ENCODE measurements at places on chromosomes 12 and 14.

GRCh38 chr14:60679566-60680258, 30.4 kb upstream of the SIX1 start:
- DNase-seq, result no peak

- peak; percentile 32 for DNase-seq
These were observed 18.0 kb upstream of the NT5DC3 start for GRCh38 chr12:103858953-103859601.

- DNase-seq, result no peak
These were observed 52.9 kb downstream of the SEL1L start for GRCh38 chr14:81480741-81481140.

DNA sequence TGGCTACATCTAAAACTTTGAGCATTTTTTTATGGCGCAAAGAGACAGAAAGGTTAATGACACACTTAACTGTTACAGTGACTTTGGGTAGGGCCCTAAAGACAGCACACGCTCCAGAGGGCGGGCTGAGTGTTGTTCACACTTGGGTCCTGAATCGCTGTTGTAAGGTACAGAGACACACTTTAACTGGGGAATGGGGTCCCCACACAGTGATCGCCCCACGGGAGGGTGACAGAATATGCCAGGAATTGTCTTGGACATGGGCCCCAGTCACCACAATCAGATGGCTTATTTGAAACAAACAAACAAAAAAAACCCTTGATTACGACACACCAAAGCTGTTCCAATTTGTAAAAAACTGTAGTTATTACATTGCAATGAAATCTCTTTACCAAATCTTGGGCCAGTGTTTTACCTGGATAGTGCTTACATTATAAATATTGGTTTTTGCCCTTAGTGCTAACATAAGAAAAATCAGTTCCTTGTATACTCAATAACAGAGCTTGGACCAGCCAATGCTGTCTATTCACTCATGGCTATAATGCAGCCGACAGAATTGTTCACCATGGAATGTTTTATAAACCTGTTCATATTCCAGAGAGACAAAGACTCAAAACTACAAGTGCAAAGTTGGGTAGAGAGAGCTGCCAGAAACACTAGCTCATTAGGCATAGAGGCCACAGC, 28.3 kb downstream of the KCTD10 start:
- no peak for DNase-seq

GRCh38 chr12:104478396-104479122, 21.8 kb downstream of the CHST11 start:
- DNase-seq, result no peak

DNA sequence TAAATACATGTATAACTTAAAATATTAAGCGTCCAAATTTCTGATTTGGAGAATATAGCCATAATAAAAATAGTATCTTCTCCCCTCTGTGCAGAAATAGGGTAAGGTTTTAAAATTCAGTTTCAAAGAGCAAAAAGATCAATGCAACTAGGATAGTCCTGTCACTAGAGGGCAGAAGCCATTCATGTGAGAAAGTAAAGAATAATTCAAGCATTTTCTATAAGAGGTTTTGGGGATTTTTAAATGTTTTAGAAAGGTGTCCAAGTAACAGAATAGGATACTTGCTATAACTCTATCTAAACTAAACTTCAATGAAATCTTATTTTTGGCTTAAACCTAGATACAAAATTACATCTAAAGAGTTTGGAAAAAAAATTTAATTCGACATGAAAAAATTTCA, 50.3 kb downstream of the ADAMTS20 start:
- peak; percentile 84 for DNase-seq

DNA sequence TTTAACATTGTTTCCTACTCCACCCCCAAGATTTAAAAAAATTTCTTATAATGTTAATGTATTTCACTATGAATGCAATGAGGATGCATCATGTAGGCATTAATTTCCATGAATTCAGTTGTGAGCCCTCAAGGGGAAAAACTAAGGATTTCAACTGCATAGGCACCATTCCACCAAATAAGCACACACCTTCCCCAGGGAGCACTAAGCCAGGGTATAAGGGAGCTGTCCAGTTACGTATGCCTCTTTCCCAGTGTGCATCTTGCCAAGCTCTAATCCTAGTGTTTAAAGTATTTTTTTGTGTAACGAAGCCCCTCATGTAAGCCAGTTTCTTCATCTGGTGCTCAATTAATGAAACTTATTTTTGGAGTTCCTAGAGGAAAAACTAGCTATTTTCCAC, 6.6 kb downstream of the FERMT2 start:
- no peak for DNase-seq

DNA sequence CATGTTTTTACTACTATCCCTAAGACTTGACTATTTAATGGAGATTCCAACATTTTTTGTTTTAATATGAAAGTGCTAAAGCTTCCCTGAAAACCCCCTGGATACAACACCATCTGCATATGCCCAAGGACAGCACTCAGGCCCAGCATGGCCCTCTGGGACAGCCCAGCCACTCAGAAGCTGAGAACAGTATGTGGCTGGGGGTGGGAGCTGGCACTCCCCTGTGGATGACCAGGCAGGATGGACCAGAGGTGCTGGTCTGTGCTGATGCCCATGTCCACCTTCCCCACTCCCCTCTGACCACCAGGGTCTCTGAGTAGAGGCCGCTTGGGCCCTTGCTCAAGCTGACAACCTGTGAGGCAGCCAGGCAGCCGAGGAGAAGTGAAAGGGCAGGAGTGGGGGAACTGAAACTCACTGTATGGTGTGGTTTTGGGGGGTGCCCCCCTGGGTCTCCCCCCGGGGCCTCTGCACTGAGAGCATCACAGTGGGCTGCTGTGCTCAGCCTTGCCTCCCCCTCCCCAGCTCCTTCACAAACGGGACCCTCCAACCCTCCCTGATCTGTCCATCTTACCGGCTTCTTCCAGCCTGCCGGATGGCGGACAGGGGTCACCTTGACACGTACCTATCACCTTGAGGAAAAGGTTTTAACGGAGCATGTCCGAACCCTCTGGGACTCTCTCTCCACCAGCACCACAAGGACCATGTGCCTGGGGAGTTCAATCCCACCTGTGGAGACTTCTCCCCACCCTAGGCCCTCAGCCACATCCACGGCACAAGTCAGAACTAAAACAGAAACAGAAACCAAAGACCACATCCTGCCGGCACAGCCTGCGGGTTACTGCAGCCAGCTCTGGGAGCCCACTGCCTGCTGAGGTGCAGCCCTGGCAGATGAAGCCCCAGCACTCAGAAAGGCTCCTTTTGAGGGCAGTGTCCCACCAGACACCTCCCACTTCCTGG, at the start of gene TMEM229B:
Gene TMEM229B, minus strand, starts transcription at position 785 of the 957 bp plus-strand sequence. CDS start 14,798 bp downstream, outside the sequence.
- DNase-seq, result peak; percentile 44

GRCh38 chr14:66572826-66573225, 64.9 kb downstream of the GPHN start:
- DNase-seq, result no peak

DNA sequence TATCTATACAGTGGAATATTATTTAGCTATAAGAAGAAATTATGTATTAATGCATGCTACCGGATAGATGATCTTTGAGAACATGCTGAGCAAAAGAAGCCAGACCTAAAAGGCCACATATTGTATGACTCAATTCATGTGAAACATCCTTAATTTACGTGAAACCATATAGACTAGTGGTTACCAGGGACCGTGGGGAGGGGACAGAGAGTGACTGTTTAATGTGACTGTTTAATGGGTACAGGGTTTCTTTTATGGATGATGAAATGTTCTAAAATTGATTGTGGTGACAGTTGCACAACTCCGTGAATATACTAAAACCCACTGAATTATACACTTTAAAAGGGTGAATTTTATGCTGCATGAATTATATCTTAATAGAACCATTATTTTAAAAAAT, 8.5 kb upstream of the BCL7A start:
- DNase-seq, result no peak

GRCh38 chr12:70459786-70460185, 93.7 kb downstream of the KCNMB4 start:
- no peak for DNase-seq

DNA sequence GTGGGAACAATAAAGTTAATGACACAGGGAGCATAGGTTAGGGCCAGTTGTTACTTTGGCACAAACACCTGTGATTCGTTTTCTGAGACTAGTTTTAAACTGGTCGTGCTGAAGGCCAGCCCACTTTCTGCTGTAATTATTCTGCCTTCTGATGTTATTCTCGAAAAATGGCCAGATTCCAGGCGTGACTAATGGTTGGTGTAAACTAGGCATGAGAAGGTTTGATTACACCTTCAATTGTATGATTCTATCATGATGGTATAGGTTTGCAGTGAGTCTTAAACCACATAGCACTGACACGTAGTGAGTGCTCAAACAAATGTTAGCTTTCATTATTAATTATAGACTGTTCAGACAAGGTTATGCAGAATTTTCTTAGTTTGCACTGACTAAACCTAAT, 39.0 kb downstream of the CKB start:
- no peak for DNase-seq
